Activated CD8-positive, alpha-beta memory T cell treated with anti-CD3 and anti-CD28 coated beads, Interleukin-2, amount 50 U/mL, for 48 hours (primary cell): ENCODE measurements at places on chromosomes 5 and 9.
A peak's percentile ranks its signal among the peaks of the same experiment; 100 is the strongest.

DNA sequence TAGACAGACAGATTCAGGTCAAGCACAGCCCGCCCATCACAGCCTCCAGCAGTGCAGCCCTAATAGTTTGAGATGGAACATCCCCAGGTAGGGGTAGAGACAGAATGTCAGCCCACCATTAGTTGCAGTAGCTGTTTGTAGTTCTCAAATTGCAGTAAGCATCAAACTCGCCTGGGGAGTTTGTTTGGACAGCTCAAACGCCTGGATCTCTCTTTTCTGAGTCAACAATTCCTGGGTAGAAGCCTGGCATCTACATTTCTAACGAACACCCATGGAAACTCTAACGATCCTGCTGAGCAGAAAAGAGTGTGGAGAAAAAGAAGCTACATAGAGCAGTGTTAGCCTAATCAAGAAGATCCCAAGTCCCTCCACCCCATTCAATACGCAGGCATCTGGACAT is 59.4 kb downstream of the ADAMTS16 start:
- no peak for DNase-seq

GRCh38 chr5:150298701-150299451 is 3.8 kb downstream of the ARSI start:
- no peak for DNase-seq

DNA sequence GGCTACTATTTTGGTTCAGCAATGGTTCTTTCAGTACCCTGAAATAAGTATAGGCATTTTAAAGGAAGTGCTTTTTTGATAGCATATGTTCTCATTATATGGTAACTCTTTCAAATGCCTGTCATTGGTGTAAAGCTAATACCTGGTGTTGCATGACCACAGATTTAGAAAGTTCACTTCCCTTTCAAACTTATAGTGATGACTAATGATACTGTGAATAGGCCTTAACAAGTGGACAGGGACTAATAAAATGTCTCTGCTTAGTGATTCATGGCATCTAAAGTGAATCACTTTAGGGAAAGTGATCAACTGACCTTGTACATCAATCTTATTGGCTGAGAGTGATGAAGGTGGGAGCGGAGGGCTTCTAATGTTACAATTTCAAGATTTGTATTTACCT is 21.6 kb downstream of the MRPL22 start:
- no peak for DNase-seq

DNA sequence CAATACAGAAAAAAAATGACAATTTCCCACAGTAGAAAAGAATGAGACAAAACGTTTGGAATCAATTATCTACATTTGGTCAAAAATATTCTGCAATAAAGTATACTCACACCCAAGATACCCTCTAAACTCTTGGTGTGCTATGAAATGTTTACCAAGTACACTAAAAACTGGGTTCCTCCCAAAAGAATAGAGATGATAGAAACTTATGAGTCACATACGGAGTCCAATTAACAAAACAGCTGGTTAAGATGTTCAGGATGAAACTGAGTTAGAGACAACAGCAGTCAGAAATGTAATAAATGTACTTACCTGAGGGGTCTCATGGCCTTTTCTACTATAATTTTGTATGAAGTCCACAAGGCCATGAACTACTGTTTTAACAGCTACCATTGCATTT is 25.7 kb downstream of the RC3H2 start:
- DNase-seq: no peak

GRCh38 chr9:131676431-131676972 is 63.4 kb downstream of the RAPGEF1 start:
- DNase-seq: no peak

DNA sequence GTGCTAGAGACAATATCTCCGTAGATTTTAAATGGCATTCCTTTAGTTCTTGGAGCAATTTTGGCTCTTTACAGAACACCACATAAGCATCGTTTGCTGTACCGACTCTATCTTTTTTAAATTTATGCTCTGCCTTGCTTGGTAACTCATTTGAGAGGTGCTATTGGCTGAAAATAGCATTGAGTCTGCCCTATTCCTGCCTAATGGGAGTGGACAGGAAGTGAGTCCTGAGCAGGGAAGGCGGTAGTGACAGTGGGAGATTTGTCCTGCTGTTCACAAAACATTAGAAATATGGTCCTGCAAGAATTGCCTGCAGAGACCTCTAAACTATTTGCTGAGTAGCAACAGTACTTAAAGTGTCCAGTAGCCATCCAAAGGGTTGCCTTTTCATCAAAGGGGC is 115.2 kb upstream of the IFNE start:
- no peak for DNase-seq

GRCh38 chr5:119879446-119879845 is 250.1 kb downstream of the FAM170A start:
- DNase-seq: no peak

- no peak for DNase-seq
Observed at GRCh38 chr5:76114179-76114851, 31.1 kb downstream of the SV2C start.

GRCh38 chr5:10489810-10490426 is 48.2 kb downstream of the ROPN1L start:
- DNase-seq: no peak

DNA sequence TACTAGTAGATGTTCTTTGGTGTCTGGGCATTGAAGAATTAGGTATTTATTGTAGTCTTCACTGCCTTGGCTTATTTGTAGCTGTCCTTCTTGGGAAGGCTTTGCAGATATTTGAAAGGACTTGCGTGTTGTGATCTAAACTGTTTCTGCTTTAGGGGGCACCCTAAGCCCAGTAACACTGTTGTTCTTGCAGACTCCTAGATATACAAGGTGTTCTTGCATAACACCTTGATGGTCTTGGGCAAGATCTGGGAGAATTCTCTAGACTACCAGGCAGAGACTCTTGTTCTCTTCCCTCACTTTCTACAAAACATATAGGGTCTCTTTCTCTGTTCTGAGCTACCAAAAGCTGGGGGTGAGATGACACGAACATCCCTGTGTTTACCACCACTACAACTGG is 179.1 kb downstream of the FAM170A start:
- DNase-seq: no peak

- no peak for DNase-seq
Observed at GRCh38 chr9:14119694-14120514, 194.0 kb downstream of the NFIB start.

- no peak for DNase-seq
Observed at GRCh38 chr9:119071636-119072035, 297.6 kb downstream of the BRINP1 start.

DNA sequence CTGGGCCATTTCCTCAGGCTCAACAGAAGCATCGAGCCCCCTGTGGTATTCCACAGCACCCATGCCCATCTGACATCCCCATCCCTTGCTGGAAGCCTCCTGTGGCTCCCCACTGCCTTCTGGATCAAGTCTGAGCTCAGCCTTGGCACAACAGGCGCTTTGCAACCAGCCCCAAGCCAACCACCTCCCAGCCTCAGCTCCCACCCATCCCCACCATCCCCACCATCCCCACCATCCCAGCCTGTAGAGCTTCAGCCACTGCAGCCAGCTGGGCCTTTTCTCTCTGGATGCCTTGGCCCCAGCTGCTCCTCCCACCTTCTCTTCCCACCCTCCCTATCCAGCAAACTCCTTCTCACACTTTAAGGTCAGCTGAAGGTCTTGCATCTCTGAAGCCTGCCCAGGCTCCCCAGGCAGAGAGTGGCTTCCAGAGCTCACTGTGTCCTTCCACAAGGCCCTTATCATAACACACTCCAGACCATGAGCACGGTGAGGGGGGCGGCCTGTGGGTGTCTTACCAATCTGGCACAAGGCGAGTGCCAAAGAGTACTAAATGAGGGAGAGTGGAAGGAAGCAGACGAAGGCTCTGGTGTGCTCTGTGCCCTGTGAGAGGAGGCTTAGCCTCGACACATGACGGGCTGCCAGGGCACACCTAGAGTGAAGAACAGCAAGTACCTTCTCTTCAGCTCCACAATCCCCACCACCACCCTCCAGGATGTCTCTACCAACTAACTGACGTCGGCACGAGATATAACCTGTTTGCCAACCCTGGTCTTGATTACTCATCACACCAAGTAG is 6.5 kb downstream of the HIGD2A start:
- DNase-seq: no peak

DNA sequence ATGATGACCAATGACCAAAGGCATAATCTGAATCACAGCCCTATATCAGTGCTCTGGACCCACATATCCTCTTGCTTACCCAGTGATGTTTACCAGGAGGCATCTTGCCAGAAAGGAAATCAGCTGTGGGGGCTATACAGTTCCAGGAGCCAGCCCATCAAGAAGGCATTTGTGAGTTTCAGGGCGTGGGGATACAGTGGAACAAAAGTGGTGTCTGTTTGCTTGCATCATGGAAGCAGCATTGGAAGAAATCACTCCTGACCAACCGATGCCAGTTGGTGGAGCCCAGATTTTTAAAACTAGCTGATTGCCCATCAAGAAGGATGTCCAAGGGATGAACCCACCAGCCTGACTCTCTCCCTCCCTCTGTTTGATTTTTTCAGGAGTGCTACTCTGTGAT is 106.5 kb upstream of the EGFLAM start:
- DNase-seq: no peak

GRCh38 chr5:174751154-174752000 is 27.0 kb downstream of the MSX2 start:
- peak; percentile 49 for DNase-seq

GRCh38 chr9:93278144-93278543 is 94.2 kb downstream of the WNK2 start:
- no peak for DNase-seq

- no peak for DNase-seq
Observed at GRCh38 chr5:150293091-150293941, 3.7 kb upstream of the CAMK2A start.

DNA sequence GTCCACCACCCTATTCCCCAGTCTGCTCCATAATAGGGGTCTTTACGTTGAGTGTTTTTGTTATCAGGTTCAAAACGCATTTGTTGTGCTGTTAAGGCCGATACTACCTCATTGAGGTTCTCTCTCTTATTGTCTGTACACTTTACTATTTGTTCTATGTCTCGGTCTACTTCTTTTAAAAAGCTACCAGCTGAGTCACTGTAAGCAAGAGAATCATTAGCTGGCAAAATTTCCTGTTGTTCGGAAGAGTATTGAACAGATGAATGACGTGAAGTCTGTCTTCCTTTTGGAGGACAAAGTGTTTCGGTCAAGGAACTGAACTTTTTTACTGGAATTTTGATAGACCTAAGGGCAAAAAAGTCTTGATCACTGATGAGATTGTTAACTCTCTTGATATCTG is 10.3 kb downstream of the LYSMD3 start:
- no peak for DNase-seq

DNA sequence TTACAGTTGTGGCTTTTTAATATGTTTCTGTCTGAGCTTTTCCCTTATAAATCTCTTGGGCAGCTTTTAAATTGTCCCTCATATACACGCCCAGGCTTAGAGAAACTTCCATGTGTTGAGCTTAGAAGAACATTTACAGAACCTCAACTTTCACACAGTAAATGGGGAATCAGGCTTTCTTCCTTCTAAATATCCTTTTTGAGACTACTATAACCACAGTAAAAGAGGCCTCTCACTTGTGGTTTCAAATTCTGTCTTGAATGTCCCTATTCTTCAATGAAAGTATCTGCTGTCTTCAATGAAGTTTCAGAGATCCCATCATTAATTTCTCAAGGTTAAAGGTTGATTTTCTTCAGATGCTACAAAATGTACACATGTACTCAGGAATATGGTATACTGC is 588.6 kb upstream of the DMAC1 start:
- no peak for DNase-seq

GRCh38 chr5:178519155-178519554 is 71.0 kb downstream of the COL23A1 start:
- DNase-seq: no peak

DNA sequence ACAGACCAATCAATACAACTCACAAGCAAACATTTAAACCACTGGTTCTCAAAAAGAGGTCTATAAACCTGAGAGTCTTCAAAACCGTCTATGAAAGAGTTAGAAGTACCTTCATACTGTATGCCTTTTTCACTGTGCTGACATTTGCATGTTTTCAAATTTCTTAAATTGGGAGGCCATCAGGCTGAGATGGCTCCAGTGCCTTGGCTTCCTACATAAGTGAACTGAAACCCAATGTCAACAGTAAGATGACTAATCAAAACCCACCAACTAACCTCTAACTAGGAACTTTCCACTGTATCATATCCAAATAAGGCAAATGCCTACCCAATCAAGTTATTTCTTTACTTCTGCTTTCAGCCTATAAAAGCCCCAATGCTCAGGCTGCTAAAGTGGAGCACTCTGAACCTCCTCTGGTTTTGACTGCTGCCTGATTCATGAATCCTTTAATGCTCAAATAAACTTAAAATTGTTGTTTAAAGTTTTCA is 35.1 kb downstream of the FAM13B start:
- no peak for DNase-seq

GRCh38 chr5:111223101-111223786 is 940 bp upstream of the CAMK4 start:
- DNase-seq: no peak

DNA sequence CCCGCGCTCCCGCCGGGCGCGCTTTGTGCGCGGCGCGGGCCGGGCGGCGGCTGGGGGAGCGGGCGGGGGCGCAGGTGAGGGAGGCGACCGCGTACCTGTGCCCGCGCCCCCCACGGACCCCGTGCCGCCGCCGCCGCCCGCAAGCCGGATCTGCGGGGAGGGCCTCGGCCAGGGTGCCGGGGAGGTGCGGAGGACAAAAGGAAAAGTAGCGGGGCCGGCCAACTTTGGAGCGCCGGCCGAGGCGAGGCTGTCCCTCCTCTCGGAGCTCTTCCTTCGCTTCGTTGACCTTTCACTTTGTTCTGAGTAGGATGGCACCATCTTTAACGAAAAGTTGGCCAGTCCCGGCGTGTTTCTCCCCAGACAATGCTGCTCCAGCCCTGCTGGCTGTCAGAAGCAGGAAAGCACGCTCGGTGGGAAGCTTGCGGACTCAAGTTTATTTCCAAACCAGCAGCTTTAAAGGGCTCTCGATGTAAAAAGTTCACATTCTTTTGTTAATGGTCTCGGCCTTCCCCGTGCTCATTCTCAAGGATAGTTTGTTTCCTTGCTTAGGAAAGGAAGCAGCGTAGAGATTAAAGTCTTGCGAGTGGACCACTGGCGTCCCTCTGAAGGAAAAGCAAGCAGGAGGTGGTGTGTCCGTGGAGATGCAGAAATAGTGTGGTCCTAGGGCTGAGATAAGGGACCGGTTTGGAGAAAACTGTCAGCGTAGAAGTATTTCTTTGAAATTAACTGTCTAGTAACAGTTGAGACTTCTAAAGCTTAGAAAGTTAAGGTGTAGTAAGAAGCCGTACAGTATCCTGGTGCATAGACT is 639 bp downstream of the EHMT1 start:
- peak; percentile 68 for DNase-seq

DNA sequence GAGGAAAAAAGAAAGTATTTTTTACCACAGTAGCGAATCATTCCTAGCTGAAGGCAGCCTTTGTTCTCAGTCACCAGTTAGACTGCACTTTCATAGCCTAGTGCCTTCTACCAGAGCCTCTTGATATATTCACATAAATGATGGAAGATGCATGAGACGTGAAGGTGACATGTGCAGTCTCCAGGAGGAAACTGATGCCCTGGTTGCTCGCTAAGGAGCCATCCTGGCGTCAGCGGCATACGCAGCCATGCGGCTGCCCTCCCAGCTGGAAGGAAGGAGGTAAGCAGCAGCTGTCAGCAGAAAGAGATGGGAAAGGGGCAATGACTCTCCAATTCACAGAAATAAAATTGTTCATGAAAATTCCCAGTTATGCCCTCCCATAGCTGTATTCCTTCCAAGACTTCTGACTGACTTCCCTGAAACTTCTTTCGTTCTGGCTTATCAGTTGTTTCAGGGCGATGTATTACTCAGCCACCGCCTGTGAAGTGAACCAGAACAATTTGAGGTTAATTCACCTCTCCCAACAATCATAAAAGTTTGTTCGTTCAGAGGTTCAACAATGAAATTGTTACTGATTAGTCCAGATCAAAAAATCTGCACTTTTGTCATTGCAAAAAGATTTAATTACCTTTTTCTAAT is 331.2 kb downstream of the NR2F1-AS1 start:
- DNase-seq: no peak
